ENCODE measurements at places on chromosomes 16 and 17. TPM values are rescaled to one million over a fixed set of nuclear protein-coding genes. Genes with fewer than 3 reads are reported as not detected.

The PPY gene
- not detected for total RNA-seq

The C17orf113 gene
- 0.98 TPM for total RNA-seq

The ITPRIPL2 gene
- 18.2 TPM for total RNA-seq

The MILR1 gene
- total RNA-seq = 1.2 TPM

The ABCA6 gene
- not detected for total RNA-seq
